ENCODE measurements at places on chromosomes 2 and 18.

DNA sequence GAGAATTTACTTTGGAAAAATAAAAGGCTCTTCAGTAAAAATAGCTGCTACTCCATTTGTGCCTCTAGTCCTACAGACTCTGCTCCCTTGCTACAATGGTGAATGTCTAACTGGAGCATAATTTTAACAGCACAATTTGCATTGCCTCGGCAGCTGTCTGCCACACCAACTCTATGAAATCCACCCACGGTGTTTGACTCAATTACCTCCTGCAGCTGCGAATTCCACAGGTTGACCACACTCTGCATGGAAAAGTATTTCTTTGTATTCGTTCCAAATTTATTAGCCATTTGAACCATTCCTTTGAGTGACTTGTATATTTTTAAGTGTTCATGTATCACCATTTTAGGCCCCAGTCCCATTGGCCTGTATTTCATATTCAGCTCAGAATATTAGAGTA lies 182.1 kb upstream of the CCDC68 start:
- H3K27me3 ChIP-seq: no peaks in the 10 kb centered on the region
- no peak overlapping the region for H3K4me3 ChIP-seq
- H3K27ac ChIP-seq: no peak overlapping the region
- peaks cover 2% of the 10 kb centered on the region for H3K4me1 ChIP-seq

- H3K27ac ChIP-seq: no peak overlapping the region
- no peaks in the 10 kb centered on the region for H3K27me3 ChIP-seq
- H3K4me3 ChIP-seq: no peak overlapping the region
- H3K4me1 ChIP-seq: no peaks in the 10 kb centered on the region
Measured at GRCh38 chr18:62452280-62452831, 70.5 kb upstream of the ZCCHC2 start.

GRCh38 chr18:57621246-57621604 lies 411 bp downstream of the NARS1 start:
- no peaks in the 10 kb centered on the region for H3K4me1 ChIP-seq
- no peaks in the 10 kb centered on the region for H3K27me3 ChIP-seq
- no peak for DNase-seq
- peak overlapping the region; percentile 42 for H3K27ac ChIP-seq
- H3K4me3 ChIP-seq: peak overlapping the region; percentile 90
- peaks cover 3% of the 10 kb centered on the region for H3K36me3 ChIP-seq

DNA sequence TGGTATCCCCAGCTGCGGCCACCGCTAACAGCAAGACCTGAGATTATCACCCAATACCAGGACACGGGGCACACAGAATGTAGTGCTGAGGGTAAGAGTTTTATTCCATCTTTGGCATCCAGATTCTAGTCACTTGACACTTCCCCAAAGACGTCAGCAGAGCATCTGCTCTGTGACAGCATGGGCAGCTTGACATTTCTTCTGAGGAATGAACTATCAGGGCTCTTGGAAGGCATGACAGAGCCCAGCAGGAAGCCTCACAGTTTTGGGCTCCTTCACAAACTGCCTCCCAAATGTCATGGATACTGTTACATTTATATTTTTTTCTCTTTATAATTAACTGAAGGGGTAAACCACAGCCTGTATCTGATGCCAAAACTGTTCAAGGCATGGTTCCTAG lies 1010.7 kb downstream of the TDRD15 start:
- H3K27ac ChIP-seq: no peak overlapping the region
- H3K27me3 ChIP-seq: no peaks in the 10 kb centered on the region
- DNase-seq: no peak
- H3K4me3 ChIP-seq: no peak overlapping the region
- no peaks in the 10 kb centered on the region for H3K4me1 ChIP-seq

- no peak for DNase-seq
- no peaks in the 10 kb centered on the region for H3K4me1 ChIP-seq
- no peaks in the 10 kb centered on the region for H3K27me3 ChIP-seq
- no peaks in the 10 kb centered on the region for H3K36me3 ChIP-seq
- H3K27ac ChIP-seq: no peak overlapping the region
Measured at GRCh38 chr2:133312038-133312729, 256.1 kb downstream of the NCKAP5 start.

DNA sequence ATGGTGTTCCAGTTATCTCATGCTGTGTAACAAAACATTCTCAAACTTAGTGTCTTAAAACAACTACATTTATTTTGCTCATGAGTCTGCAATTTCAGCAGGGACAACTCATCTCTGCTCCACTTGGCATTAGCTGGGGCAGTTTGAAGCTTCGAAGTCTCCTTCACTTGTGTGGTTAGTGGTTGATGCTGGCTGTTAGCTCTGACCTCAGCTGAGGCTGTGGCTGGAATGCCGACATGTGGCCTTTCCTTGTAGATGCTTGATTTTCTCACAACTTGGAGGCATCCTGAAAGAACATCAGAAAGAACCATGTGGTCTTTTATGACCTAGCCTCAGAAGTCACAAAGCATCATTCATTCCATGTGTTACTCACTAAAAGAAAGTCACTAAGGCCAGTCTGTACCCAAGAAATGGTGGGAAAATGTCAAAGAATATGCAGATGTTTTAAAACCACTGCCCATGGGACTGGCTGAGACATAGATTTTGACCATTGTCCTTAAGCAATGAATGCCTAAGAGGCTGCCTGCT lies 3.8 kb upstream of the TMSB10 start:
- DNase-seq: no peak
- H3K36me3 ChIP-seq: peaks cover 4% of the 10 kb centered on the region
- no peaks in the 10 kb centered on the region for H3K27me3 ChIP-seq
- H3K4me3 ChIP-seq: no peak overlapping the region
- peaks cover 4% of the 10 kb centered on the region for H3K4me1 ChIP-seq

- no peaks in the 10 kb centered on the region for H3K4me1 ChIP-seq
- H3K4me3 ChIP-seq: no peak overlapping the region
- no peak for DNase-seq
- peaks cover 4% of the 10 kb centered on the region for H3K27me3 ChIP-seq
- H3K36me3 ChIP-seq: no peaks in the 10 kb centered on the region
- H3K27ac ChIP-seq: no peak overlapping the region
Measured at GRCh38 chr18:50143294-50143693, 51.7 kb downstream of the MYO5B start.

DNA sequence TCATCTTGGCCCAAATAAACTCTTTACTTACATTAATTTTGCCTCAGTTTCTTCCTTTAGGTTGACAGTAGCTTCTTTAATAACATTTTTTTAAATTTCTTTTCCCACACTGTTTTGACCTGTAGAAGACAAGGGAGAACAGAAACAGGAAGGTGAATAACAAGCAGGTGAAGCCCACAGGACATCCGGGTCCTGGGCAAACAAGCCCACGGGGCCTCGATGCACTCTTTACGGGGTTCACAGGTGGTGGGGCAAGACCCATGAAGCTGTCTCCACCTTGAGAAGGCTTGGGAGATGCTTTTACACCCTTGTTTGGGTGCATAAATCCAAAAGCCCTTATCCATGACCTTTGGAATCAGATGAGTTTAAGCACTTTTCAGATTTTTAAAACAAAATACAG lies 301.0 kb upstream of the MGAT5 start:
- H3K36me3 ChIP-seq: no peaks in the 10 kb centered on the region
- no peak overlapping the region for H3K27ac ChIP-seq
- no peak overlapping the region for H3K4me3 ChIP-seq
- no peaks in the 10 kb centered on the region for H3K27me3 ChIP-seq
- no peaks in the 10 kb centered on the region for H3K4me1 ChIP-seq

DNA sequence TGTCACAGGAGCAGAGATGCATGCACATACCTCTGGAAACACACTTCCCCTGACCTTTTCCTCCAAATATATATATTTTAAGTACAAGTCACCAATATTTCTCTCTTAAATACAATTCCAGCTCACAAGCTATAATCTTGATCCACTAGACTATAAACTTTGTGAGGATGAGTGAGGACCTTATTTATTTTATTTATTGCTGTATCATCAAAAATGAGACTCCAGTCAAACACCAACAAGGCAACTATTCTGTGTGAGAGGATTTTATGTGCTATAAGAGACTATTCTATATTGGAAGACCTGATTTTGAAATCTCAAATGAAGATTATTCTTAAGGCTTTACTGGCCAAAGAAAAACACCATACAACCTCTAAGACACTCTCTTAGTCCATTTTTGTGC lies 1352.2 kb downstream of the SUCLG1 start:
- no peak overlapping the region for H3K27ac ChIP-seq
- no peak overlapping the region for H3K4me3 ChIP-seq
- no peaks in the 10 kb centered on the region for H3K36me3 ChIP-seq
- DNase-seq: no peak

DNA sequence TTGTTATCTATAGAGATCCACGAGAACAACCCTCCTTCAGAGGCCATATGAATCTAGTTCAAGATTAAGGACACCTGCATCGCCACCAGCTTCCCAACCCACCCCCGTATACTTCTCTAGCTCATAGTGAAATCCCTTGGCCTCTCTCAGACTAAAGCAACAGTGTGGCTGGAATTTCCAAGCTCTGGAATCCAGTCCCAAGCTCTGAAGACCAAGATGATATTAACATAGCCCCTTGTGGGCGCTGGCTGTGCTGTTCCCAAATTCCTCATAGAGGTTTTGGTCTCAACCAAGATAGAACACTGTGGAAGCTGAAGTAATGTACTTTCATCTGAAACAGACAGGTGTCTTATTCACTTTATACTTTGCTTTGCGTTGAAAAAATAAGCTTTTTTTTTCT lies 139.6 kb downstream of the MAP2 start:
- H3K4me3 ChIP-seq: no peak overlapping the region
- H3K4me1 ChIP-seq: peaks cover 5% of the 10 kb centered on the region
- H3K36me3 ChIP-seq: peaks cover 6% of the 10 kb centered on the region
- no peak for DNase-seq
- H3K27ac ChIP-seq: no peak overlapping the region

DNA sequence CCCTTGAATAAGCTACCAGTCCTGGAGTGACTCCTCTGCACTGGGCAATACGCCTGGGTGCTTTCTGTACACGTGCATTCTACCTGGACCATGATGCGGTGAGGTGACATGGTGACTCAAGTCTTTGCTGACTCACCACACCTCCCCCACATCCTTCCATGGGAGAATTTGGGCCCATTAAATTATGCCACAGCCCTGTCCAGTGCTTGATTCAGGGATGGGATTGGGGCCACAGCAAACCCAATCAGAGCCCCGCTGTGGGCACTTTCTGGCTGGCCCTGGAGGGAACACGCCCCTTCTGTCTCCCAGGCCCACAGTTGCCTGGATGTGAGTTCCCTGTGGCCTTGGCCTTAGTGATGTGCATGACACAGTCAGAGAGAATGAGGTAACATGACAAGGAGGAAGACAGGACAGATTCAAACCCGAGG lies 86.9 kb downstream of the LRRC30 start:
- peaks cover 4% of the 10 kb centered on the region for H3K4me1 ChIP-seq
- no peaks in the 10 kb centered on the region for H3K27me3 ChIP-seq
- H3K4me3 ChIP-seq: no peak overlapping the region
- DNase-seq: no peak

- H3K27ac ChIP-seq: no peak overlapping the region
- peaks cover 2% of the 10 kb centered on the region for H3K4me1 ChIP-seq
- H3K36me3 ChIP-seq: no peaks in the 10 kb centered on the region
- no peaks in the 10 kb centered on the region for H3K27me3 ChIP-seq
- no peak for DNase-seq
Measured at GRCh38 chr2:97701186-97701585, 12.2 kb upstream of the ZAP70 start.

GRCh38 chr18:74942319-74942910 lies 266.5 kb downstream of the PTGR3 start:
- H3K27me3 ChIP-seq: no peaks in the 10 kb centered on the region
- H3K36me3 ChIP-seq: no peaks in the 10 kb centered on the region
- no peak overlapping the region for H3K4me3 ChIP-seq
- no peak for DNase-seq
- no peak overlapping the region for H3K27ac ChIP-seq
- H3K4me1 ChIP-seq: peaks cover under 1% of the 10 kb centered on the region

GRCh38 chr2:12773586-12774394 lies 57.1 kb downstream of the TRIB2 start:
- no peak overlapping the region for H3K4me3 ChIP-seq
- H3K36me3 ChIP-seq: no peaks in the 10 kb centered on the region
- H3K4me1 ChIP-seq: peaks cover 9% of the 10 kb centered on the region
- no peak overlapping the region for H3K27ac ChIP-seq
- no peaks in the 10 kb centered on the region for H3K27me3 ChIP-seq
- no peak for DNase-seq

DNA sequence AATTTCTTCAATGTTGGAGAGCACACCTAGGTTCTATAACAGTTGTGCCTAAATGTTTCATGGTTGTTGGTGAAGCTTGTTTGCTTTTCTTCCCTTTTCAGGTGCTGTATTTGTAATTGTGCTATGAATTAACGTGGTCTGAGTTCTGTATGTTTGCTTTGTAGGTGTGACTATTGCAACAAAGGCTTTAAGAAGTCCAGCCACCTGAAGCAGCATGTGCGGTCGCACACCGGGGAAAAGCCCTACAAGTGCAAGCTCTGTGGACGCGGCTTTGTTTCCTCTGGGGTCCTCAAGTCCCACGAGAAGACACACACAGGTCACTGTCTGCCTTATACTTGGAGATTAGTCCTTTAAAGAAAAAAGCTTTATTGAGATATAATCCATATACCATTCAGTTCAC lies 91.2 kb downstream of the ZNF236 start:
- H3K36me3 ChIP-seq: peaks cover 12% of the 10 kb centered on the region
- no peaks in the 10 kb centered on the region for H3K27me3 ChIP-seq
- H3K4me1 ChIP-seq: no peaks in the 10 kb centered on the region
- DNase-seq: no peak
- H3K4me3 ChIP-seq: no peak overlapping the region

DNA sequence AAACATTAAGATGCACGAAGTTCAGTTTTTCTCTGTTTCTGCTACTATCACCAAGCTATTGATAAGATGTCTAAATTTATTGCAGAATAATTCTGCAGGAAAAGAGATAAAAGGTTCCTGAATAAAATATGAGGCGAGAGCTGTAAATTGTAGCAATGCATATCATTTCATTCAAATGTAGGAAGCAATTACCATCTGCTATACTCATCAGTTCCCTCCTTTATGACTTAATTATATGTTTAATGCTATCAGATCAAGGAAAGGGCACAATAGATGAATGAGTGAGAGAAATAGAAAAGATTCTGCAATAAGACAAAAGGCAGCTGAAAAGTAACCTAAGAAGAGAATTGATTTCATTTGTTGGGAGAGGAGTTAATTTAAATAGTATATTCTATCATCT lies 108.2 kb upstream of the GALNT5 start:
- no peaks in the 10 kb centered on the region for H3K4me1 ChIP-seq
- no peak for DNase-seq
- H3K27ac ChIP-seq: no peak overlapping the region
- no peaks in the 10 kb centered on the region for H3K36me3 ChIP-seq
- no peak overlapping the region for H3K4me3 ChIP-seq

DNA sequence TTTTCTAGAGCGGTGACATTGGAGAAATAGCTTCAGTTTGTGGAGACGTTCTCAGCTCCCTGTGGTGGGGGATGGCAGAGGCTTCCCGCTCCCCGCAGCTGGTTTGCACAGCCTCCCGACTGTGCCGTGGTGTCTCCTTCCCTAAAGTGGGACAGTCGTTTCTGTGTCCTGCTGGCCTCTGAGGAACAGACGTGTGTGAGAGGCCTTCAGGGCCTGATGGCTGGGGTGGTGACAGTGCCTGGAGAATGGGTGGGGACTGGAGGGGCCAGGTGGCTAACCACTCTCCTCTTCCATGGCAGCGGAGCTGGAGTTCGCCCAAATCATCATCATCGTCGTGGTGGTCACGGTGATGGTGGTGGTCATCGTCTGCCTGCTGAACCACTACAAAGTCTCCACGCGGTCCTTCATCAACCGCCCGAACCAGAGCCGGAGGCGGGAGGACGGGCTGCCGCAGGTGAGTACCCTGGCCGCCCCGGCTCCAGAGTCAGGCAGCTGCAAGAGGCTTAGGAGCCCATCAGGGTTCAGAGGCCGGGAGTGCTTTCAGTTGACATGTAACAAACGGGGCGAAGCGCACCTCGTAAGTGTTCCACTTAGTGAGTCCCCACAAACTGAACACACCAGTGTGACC lies 105.4 kb downstream of the FAM210A start:
- H3K27me3 ChIP-seq: no peaks in the 10 kb centered on the region
- no peak for DNase-seq
- H3K4me3 ChIP-seq: no peak overlapping the region
- H3K27ac ChIP-seq: no peak overlapping the region
- H3K4me1 ChIP-seq: no peaks in the 10 kb centered on the region

Measured in neuronal stem cell (in vitro differentiated cells).